Pons (tissue), 1 donor: ENCODE measurements at places on chromosomes 13 and 19.

DNA sequence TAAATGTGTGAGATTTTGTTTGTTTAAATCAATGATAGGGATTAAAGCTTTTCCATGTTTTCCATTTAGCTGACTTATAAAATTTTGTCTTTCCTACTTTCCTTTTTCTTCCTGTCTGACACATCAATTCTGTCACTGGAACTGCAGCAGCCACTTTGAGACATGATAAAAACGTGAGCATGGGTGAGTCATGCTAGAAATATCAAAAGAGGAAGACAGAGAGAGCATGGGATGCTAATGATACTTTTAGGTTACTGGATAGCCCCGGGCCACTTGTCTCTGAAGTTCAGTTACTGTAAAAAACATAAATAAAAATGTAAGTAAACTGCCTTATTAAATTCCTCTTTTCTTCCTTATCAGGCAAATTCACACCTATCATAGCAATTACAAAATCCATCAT lies 1332.0 kb upstream of the PCDH20 start:
- no peak for DNase-seq

DNA sequence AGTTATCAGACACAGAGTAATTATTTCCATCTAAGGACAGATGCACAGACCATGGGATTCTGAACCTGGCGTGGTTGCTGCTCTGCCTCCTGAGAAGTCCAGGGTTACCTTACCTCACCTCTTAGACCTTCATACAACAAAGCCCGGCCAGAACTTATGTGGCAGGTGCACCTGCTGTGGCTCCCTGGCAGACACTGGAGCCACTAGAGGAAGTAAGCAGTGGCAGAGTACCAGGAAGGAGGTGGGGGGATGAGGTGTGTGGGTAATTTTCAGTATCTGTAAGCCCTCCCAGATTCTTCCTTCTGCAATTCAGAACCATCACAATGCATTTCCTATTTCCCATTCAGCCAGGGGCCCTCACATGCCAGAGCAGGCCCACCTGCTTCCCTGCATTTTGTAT lies 106.1 kb upstream of the DOCK9 start:
- no peak for DNase-seq

DNA sequence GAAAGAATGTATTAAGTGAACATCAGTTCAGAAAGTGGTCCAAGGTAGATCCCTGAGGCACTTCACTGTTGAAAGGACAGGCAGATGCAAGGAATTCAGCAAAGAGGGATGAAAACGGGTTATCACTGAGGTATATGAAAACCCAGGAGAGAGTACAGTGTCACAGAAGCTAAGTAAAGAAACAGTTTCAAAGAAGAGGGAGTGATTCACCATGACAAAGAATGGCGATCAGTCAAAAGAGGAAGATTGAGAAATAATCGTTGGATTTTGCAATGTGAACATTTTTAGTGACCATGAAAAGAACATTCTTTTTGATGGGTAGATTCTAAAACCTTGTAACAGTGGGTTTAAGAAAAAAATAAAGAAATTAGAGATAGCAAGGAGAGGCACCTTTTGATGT lies 99.3 kb downstream of the EPSTI1 start:
- no peak for DNase-seq

GRCh38 chr19:39341129-39341718 lies 997 bp upstream of the SAMD4B start:
- no peak for DNase-seq

DNA sequence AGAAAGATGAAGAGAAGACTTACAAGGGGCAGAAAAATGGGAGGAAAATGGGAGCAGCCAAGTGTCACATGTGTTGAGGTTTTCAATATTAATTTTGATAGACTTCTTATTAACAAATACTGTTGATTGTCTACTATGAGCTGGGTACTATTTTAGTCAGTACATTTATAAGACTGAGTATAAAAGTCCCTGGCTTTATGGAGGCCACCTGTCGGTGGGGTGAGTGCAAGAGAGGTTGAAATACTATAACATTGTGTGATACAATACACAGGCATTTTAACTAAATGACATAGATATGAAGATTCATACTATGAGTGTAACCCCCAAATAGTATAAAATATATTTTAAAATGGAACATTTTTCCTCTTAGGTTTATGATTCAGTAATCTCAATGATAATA lies 29.9 kb downstream of the SLC10A2 start:
- DNase-seq: no peak

- peak; percentile 62 for DNase-seq
Measured at GRCh38 chr13:112968910-112969691, at the start of gene MCF2L. Gene MCF2L (plus strand): TSS chr13:112969214. CDS start chr13:112969380, 166 bp downstream.

DNA sequence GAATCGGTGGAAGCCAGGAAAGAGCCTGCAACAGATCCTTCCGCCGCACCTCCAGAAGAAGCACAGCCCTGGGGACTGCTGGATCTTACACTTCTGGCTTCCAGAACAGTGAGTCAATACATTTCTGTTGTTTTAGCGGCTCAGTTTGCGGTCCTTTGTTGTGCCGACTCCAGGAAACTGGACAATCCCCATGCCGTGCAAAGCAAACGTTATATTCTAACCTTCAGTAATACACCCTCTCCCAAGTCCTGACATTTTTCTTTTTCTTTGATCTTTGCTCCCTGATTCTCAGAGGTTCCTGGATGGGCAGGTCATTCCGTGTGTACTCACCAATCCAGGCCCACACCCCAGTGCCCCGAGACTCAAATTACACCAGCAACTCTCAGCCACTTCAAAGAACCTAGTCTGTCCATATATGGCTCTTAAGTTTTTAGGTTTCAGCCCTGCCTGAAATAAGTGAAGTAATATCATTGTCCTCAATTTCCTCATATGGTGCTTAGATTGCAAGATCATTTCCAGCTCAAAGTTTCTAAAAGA lies 387.1 kb upstream of the SGCG start:
- no peak for DNase-seq

DNA sequence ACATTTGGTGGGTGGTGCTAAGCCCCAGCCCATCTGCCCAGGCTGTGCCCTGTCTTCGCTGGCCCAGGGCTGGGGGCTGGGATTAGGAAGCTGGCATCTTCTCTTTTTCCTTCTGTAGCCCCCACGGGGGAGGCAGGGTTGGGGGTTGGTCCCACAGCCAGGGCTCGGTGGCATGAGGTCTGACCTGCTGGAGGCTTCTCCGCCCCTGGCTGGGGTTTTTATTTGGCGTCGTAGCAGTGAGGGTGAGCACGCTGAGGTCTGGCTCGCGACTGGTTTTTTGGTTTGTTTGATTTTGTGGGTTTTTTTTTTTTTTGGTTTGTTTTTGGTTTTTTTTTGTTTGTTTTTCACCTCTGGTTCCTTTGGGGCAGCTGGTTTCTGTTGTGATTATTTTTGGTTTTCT lies 14.7 kb downstream of the ZNF574 start:
- no peak for DNase-seq

DNA sequence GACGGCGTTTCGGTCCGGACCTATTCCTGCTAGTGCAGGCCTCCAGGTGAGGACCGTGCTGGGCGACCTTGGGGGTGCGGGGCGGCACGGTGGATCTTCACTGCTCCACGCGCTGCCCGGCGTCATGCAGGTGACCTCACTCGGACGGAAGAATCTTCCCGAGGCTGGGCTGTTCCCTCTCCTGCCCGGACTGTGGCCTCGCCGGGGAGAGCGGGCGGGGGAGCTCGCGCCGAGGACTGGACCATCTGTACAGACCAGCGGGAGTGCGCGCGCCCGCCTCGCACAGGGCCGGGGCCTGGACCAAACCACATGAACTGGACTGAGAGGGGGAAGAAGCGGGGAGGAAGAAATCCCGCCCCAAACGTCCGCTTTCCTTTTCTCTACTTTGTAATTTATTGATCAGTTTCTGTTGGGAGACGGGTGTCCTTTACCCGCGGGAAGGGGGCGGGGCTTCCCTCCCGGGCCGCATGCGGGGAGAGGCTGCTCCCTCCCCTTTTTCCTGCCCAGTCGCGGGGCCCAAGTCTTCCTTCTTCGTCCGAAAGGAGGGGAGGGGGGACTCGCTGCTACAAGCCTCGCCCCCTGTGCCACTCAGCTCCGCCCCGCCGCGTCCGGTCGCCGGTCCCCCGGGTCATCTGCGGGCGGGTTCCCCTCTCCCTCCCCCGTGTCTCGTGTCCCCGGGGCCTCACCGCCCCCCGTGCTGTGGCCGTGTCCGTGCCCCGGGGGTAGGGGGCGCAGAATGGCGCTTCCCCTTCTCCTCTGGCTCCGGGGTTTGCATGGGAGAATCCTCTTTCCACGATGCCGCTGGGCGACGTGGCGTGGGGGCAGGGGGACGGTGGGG lies 4.9 kb downstream of the HRC start:
- peak; percentile 70 for DNase-seq
